ENCODE measurements at places on chromosomes 2 and 18.

- DNase-seq: no peak
Measured at GRCh38 chr2:2846332-2847208, 515.5 kb upstream of the MYT1L start.

GRCh38 chr2:42999856-43000241, 207.5 kb upstream of the HAAO start:
- DNase-seq: no peak

DNA sequence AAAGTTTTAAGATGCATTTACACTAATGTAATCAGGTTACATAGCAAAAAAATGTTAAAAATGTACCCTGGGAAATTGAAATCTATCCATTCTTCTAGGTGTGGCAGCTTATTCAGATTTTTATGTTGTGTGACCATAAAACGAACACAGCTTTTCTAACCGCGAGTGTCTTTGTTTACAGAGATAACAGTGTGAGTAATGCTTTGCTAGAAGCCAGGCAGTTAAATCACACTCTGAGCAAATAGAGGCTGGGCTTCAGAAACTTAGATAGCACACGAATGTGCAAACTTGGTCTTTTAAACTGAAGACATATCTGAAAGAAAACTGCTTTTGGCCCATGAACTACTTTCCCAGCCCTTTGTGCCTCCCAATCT, 116.1 kb downstream of the SPTBN1 start:
- no peak for DNase-seq

DNA sequence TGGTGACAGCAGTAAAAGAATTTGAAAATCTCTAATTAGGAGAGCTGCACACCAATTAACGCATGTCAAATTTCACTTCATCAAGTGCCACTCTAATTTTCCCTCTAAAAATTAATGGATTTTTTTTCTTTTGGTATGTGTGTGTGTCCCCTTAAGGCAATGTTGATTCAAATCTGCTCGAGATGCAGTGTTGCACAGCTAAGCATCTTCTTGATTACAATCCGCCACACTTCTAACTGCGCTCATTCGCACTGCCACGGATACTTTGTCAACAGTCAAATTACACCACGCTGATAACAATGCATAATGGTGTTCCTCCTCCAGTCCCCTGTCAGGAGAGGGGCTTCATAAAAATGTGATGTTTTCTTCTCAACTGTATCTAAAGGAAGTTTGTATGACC, 261.4 kb downstream of the MEIS1 start:
- DNase-seq: no peak

- DNase-seq: no peak
Measured at GRCh38 chr2:146481629-146482028, 1363.2 kb upstream of the ACVR2A start.

- no peak for DNase-seq
Measured at GRCh38 chr2:195543902-195544894, 112.8 kb upstream of the SLC39A10 start.

GRCh38 chr2:191180713-191181112, 29.9 kb upstream of the STAT4 start:
- no peak for DNase-seq

DNA sequence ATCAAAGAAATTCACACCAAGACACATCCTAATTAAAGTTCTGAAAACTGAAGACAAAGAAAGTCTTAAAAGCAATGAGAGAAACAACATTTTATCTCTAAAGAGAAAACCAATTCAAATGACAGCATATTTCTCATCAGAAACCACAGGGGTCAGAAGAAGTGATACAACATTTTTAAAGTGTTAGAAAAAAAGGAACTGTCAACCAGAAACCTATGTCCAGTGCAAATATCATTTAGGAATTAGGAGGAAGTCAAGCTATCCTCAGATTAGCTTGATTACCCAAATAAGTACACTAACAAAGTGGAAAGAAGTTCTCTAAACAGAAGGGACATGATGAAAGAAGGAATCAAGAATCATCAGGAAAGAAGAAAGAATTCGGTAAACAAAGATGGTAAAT, 59.5 kb upstream of the BCL2L11 start:
- DNase-seq: no peak

GRCh38 chr2:1749489-1750119, 5.3 kb upstream of the PXDN start:
- DNase-seq: no peak

DNA sequence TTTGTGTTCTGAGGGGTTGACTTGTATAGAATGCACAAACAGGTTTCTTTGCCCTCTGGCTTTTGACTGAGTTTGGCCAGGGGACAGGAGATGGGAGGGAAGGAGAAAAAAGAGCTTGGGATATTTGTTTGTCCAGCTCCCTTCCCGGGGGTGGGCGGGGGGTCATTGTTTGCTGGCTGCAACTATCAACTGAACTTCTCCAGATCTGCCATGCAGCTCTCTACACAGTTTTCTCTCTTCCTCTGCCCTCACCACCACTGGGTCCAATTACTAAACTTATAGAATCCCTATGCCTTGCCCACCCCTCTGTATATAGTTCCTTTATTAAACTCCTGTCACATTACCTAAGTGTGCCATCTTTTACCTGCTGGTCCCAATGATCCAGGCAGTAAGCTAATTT, 32.8 kb upstream of the CHN1 start:
- DNase-seq: no peak

DNA sequence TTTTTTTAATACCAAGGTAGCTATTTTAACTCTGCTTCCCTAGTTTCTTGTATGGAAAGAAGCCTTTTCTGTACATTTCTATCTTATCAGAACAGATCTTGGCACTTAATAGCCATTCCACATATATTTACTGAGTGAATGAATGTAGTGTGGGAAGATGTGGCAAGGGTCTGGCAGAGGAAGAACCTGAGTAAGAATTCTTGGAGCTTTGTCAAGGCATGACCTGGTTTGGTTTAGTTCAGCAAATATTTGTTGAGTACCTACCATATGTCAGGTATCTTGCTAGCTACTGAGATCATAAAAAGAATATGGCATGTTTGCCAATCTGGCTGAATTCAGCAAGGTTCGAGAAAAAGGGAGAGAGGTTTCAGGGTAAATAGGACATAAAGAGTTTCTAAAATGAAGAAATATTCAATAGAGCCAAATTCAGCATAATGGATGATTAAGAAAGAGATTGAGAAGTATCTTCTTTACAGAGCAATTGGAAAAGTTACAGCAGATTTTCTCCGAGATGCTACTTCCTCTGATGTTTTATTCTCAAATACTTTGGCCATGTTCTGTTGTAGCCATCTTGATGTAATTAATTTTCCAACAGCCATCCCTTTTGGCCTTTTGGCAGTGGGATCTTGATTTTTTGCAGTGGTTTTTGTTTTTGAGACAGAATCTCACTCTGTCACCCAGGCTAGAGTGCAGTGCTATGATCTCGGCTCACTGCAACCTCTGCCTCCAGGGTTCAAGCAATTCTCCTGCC, 21.7 kb upstream of the MEP1B start:
- no peak for DNase-seq

DNA sequence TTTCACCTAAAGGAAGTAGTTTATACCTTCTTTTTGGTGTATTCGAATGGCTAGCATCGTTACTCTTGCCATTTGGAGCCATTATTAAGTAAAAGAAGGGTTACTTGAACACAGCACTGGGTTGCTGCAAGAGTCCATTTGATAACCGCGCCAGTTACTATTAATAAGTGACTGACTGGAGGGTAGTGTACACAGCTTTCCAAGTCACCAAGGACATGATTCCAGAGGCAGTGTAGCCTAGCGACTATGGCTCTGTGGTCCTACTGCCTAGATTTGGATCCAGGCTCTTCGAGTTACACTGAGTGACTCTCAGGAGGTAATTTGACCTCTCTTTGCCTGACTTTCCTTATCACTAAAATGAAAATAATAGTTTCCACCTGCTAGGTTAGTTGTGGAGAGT, 206.8 kb downstream of the MEIS1 start:
- DNase-seq: no peak

GRCh38 chr18:76098674-76099411, 396.2 kb downstream of the ZNF516 start:
- no peak for DNase-seq

- DNase-seq: no peak
Measured at GRCh38 chr2:29450596-29451222, 335.5 kb downstream of the CLIP4 start.

- DNase-seq: no peak
Measured at GRCh38 chr18:41126541-41127235, 828.3 kb upstream of the PIK3C3 start.

DNA sequence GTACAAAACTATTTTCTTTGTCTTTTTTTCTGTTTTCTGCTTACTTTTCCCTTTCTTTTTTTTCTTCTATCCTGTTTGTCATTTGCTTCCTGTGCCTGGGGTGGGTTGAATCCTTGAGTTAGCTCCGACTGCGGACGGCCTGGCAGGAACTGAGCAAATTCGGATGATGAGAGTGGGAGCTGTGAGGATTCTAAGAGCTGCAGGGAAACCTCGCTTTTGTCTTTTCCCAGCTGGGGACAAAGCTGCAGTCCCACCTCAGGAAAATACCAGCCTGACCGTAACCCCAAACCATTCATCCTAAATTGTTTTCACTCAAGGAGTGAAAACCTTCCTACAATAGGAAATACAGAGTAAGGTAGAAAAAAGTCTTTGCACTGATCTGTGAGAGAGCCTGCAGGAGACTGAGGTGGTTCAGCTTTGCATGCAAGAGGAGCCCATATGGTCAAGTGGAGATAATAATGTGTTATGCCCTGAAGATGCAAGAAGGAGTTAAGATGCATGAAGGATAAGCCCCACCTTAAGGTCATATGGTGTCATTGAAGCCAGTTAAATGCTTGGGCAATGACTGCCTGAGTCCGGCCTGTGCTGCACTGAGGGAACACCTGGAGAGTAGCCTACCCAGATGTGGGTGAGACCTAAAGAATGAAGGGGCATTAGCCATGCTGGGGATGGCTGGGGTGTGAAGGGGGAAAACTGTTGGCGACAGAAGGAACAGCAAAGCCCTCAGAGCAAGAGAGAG, 31.7 kb upstream of the ARL4C start:
- DNase-seq: no peak

- DNase-seq: no peak
Measured at GRCh38 chr2:110816404-110817365, 84.3 kb downstream of the ACOXL start.

DNA sequence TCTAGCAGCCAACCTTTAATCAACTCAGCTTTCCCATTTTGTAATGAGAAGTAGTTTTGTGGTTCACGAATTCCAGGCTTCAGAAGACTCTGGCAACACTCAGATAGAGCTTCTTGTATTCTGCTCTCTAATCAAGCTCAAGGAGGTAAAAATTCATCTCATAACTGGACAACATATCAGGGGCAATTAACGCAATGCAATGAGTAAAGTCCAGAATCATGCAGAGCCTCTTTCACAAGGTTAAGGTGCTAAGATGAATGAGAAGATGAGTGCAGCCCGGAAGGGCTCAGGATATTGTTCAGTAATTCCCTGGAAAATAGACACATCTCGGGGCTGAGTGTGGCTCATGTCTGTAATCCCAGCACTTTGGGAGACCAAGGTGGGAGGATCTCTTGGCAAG, 527.7 kb downstream of the SOX11 start:
- DNase-seq: no peak

- DNase-seq: no peak
Measured at GRCh38 chr2:172046080-172046678, 39.1 kb upstream of the DLX1 start.

DNA sequence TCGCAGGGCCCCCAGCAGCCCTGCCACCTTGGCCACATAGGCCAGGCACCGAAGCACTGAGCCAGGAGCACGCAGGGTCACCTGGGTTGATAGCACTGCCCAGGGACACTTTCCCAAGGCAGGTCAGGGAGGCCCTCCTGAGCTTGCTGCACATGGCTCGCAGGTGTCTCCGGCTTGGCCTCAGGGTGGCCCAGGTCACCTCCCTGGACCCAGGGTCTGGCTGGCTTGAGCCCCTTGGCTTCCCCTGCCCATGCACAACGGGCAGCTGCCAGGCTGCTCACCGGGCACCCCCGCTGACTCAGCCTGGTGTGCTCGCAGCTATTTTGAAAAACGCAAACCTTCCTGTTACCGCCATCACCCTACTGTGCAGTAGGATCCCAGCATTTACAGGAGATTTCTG, 502.3 kb downstream of the EIPR1 start:
- DNase-seq: no peak

DNA sequence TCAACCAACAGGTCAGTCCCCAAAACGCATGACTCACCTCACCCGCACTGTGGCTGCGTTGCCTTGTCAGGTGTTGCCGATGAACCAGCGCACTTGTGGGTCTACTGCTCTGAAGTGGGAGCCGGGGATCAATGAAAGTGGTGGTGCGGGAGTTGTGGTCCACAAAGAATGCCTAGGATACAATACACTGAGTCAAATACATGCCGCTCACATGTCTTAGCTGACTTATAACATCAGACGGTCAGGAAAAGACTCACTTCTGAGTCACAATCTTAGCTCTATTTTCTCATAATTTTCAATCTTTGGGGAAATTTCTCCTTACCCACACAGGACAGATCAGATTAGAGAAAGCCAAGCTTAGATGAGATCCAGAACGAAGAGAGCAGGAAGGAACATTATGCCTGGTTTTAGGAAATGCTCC, 107.1 kb upstream of the STK17B start:
- no peak for DNase-seq

- no peak for DNase-seq
Measured at GRCh38 chr2:113070606-113070975, 2.8 kb downstream of the IL1F10 start.

DNA sequence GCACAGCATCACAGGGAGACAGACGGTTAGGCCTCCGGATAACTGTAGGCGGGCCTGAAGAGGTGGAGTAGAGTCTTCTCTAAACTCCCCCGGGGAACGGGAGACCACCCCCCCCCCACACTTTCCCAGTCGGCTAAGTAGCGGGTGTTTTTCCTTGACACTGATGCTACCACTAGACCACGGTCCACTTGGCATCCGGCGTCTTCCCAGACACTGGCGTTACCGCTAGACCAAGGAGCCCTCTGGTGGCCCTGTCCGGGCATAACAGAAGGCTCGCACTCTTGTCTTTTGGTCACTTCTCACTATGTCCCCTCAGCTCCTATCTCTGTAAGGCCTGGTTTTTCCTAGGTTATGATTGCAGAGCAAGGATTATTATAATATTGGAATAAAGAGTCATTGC, 25.7 kb upstream of the NCL start:
- no peak for DNase-seq

- DNase-seq: no peak
Measured at GRCh38 chr2:98875081-98875728, 60.8 kb downstream of the CRACDL start.

GRCh38 chr18:49524349-49524748, 37.3 kb upstream of the C18orf32 start:
- no peak for DNase-seq

DNA sequence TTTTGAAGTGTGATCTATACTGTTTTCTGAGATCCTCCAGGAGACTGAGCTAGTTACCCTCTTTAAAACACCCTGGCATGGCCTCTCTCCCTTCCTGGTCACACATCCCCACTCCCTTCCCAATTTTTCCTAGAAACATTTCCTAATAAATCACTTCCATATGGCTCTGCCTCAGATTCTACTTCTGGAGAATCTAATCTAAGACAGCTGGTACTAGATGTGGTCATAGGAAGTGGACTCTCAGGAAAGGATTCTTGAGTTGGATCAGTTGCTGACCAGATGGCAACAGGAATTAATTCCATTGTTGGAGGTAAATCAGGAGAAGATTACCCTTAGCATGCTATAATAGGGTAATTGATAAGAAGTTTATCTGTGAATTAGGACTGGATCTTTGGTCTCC, 310.5 kb downstream of the SATB2 start:
- DNase-seq: no peak
